ENCODE measurements at places on chromosomes 13 and 19.

DNA sequence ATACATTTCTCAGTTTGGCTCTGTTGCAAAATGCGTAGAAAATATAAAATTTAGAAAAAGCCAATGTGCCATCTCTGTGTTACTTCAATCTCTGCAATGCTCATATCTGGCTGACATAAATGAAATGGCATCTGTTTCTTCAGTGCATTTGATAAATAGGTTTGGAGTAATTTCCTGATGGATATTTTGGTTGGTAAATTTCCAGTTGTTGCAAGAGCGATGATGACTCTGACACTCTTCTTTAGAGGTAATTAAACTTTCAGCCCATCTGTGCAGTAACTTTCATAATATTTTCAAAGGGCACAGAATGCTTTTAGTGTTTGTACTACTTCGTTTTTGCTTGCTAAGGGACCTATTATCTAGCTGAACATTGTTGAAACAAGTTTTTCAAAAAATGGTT is 1286.4 kb downstream of the PCDH9 start:
- DNase-seq: no peak

GRCh38 chr19:45103156-45103507 is 10.2 kb downstream of the PPP1R37 start:
- no peak for DNase-seq

- DNase-seq: no peak
Observed at GRCh38 chr13:60328073-60328472, 68.9 kb upstream of the TDRD3 start.

DNA sequence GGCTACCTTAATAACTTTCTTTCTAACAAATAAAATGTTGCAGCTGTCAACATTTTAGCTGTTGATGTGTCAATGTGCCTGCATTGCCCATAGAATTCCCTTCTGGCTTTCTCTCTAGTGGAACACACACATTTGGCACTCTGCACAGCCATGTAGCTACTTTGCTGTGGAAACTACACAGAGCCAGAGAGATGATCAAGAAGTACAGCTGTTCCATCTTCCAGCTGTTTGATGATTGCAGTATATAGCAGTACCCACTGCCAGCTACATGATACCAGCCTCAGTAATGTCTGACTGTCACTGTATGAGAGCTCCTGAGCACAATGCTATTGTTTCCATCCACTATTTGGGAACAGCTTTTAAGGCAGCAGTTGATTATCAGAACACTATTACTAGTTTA is 843.0 kb downstream of the PCDH17 start:
- no peak for DNase-seq

DNA sequence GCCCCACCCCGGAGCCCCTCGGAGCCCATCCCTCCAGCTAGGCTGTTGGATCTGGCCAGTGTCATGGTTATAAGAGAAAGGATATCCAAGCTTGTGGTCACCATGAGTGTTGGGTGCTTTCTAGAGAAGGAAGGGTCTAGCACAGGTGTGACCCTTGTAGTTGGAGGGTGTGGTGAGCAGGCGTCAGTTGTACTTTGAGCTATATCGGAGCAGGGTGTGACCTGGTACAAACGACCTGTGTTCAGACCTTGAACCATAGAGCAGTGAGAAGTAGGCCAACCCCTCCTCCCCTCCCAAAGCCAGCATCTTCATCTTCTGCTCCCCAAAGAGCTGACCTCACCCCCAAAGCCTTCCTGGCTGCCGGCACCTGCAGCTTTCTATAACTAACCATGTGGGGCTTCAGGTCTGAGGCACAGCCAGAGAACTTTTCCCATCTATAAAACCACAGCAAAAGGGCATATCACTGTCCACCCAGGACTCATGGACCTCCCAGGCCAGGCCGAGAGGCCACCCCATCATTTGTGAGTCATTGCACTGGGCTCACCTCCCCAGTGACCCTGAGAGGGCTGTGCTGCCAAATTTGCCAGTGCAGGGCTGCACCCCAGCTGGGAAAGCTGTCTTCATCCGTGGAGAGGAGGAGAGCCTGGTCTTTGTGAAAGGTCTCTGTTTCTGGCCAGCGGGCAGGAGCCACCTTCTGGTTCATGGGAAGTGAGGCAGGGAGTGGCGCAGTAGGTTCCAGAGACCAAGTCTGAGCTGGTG is 14.2 kb downstream of the RAB8A start:
- DNase-seq: no peak

- no peak for DNase-seq
Observed at GRCh38 chr19:373391-374182, 29.0 kb upstream of the MIER2 start.

GRCh38 chr19:2726904-2727639 is 5.9 kb upstream of the DIRAS1 start:
- DNase-seq: no peak

Data from NAMALWA (cell line).